GM23248 (cell line): ENCODE measurements at places on chromosomes 16 and 17. TPM values are rescaled to one million over a fixed set of nuclear protein-coding genes. Genes with fewer than 3 reads are reported as not detected.

DNA sequence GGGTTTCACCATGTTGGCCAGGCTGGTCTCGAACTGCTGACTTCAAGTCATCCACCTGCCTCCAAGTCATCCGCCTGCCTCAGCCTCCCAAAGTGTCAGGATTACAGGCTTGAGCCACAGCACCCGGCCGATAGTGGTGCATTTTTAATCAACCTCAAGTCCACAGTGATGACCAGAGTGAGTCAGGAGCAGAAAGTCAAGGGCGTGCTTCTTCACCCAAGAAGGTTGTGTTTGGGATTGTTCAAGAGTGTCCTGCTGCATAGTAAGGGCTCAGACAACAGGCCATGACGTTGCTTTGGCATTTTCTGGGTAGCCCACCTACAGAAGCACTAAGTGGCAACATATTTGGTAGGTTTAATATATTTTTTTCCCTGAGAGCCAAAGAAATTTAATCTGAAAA, 108.3 kb upstream of the FAM20A start:
- peak; percentile 22 for DNase-seq

The SLC38A10 gene
- 133 and 137 TPM in 2 replicates for total RNA-seq

GRCh38 chr16:72620348-72620747, 427.6 kb downstream of the ZFHX3 start:
- DNase-seq: no peak

DNA sequence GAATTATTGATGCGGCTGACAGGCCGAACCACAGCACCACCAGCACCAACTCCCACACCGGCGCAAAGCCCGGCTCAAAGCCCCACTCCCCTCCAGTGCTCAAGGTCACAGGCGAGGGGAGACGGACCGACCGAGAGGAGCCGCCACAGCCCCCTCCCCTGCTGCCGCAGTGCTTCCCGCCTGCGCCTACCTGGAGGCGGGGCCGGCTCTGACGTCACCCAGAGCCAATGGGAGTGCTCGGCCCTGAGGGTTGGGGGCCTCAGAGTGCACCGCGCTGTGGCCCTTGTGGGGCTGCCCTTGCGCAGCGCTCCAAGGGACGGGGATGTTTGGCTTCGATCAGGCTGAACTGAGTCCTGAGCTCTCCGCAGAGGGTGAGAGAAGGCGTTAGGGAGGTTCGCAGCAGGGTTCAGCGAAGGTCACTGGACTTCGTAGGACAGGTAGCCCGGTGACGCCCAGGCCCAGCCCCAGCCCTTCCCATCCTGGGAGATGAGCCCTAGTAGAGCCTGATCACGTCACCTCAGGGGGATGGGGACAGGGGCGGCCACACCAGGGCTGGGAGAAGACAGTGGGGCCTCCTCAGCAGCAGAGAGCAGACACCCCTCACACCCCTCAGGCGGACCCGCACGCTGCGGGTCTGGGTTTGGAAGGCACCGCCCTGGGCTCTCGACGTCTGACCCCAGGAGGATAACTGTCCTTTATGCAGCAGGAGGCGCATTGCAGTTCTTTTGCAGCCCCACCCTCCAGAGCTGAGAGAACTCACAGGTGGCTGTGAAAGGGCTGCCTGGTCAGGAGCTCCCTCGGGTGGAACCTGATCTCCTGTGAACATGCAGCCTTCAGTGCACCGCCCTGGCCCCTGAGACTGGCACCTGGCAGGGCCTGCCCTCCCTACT, 1.5 kb downstream of the NDRG4 start:
- peak; percentile 26 for DNase-seq

The SLC52A1 gene
- total RNA-seq: 0.22 TPM in 1 of 2 replicates, not detected in the other

The CDRT4 gene
- 3.8 and 23.3 TPM in 2 replicates for total RNA-seq

DNA sequence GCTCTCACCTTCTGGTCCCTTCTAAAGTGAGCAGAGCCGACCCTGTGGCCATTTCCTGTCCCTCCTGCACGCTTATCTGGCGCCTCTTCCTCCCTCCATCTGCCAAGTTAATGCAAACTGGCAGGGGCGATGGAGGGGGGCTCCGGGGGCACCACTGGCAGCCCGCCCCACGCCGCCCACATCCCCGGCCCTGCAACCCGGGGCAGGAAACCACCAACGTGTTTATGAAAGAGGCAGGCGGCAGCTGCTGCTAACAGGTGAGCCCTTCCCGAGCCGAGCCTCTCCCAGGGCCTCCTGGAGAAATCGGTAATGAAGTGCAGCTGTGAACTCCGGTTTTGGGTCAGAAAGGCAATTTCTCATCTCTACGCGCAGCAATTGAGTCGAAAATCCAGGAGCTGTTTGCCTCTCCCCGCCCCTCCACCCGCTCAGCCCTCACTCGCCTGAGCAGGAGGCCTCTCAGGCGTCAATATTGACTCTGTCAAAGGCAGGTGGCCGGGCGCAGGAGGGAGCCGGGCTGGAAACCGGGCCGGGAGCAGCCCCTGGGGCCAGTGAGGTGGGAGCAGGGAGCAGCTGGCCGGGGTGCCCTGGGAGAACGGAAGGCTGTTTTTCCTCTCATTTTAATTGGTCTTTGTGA, 164.4 kb upstream of the GSE1 start:
- DNase-seq: no peak

DNA sequence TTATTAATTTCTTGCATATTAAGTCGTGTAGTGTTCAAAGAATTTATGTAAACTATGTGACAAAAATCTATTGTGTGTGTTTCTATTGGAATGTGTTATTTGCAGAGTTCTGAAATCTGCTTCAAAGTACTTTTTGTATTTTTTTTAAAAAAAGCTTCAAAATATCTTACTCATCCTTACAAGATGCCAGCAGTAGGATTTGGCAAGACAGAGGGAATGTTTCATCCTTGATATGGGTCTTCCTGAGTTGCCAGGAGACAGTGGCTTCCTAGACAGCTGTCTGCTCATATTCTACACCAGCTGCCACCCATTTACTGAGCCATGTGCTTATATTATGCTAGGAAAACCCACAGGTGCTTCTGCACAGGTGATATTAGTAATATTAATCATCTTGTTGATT, 36.4 kb downstream of the EFCAB5 start:
- peak; percentile 90 for DNase-seq

DNA sequence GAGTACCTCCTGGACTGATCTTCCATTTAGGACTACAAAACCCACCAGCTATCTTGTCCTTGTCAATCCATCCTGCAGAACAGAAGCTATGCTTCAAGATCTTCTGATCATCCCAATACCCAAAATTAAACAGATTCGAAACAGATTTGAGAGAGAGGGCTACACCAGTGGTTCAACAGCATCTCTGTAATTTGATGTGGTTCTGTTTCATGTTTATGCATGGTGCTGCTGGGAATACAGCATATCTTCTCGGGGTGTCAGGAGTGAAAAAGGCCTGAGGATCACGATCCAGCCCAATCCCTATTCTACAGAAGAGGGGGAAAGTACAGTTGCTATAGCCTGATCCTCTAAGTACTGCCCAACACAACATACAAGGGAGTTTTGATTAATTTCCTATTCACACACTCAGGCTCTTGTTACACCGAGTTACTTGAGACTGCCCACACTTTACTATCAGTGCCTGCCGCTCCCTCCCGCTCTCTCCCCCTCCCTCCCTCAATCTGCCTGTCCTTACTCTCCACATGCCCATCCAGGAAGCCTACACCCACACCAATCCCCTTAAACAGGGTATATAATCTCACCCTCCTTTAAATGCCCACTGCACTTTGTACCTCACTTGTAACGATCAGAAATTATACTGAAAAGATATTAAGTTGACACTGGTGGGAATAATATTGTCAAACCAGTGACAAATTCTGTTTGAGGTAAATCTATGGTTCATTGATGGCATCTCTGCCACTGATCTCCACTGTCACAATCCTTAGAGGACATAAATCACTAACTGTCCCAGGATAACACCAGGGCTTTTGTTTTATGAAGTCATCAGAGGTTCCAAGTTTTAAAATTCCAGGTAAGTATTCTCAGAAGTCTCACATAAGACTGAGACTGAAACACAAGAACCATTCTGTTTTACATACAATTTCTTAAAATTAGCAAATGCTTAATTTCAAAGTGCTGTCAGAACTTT, 89.3 kb upstream of the PLEKHM1 start:
- DNase-seq: no peak

The FOXL1 gene
- 13.0 and 14.5 TPM in 2 replicates for total RNA-seq

DNA sequence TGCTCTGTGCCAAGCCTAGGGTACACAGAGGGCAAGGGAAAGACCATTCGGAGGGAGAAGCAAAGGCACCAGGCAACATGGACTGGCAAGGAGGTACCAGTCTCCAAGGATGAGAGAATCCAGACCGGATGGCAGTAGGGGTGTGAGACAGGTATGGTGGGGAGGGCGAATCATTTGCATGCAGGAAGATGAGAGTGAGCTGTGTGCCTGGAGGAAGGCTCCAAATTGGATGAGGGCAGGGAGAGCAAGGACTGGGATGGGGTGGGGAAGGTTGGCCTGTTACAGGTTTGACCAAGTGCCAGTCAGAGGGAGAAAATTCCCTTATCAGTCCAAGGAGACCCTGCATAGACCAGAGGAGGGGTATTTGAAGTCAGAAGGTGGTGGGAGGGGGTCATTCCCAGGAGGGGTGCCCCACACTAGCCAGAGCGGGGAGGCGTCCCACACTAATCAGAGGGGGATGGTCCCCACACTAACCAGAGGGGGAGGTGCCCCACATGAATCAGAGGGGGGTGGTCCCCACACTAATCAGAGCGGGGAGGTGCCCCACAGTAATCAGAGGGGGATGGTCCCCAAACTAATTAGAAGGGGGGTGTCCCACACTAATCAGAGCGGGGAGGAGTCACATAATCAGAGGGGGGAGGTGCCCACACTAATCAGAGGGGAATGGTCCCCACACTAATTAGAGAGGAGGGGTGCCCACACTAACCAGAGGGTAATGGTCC, 737 bp downstream of the CANT1 start:
- no peak for DNase-seq

DNA sequence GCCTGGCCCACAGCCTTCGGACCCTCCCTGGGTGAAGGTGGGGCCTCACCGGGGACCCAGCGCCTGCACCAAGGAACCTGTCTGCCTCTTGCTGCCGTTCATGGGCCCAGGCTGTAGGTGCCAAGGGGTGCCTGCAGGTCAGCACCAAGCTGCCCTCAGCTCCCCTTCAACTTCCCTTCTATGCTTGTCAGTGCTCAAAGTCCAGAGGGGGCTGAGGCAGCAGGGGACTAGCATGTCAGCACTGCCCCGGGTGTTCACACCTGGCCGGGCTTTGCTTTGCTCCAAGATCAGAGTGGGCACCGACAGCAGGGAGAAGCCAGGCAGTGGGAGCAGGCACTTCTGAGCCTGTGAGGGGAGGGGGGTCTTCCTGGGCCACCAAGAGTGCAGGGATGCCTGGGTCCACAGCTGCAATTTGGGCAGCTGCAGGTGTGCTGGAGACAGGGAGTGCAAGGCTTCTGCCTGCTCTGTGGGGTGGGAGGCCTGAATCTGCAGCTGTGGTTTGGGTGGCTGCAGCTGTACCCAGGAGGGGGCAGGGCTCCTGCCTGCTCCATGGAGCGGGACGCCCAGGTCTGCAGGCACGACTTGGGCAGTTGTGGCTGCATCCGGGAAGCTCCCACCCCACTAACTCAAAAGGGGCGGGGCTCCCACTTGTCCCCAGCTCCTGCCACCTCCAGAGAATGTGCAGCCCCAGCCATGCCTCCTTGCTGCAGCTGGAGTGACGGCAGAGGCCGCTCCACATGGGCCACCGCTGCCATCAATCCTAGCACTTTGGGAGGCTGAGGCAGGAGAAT, 27.6 kb upstream of the PRM1 start:
- no peak for DNase-seq

DNA sequence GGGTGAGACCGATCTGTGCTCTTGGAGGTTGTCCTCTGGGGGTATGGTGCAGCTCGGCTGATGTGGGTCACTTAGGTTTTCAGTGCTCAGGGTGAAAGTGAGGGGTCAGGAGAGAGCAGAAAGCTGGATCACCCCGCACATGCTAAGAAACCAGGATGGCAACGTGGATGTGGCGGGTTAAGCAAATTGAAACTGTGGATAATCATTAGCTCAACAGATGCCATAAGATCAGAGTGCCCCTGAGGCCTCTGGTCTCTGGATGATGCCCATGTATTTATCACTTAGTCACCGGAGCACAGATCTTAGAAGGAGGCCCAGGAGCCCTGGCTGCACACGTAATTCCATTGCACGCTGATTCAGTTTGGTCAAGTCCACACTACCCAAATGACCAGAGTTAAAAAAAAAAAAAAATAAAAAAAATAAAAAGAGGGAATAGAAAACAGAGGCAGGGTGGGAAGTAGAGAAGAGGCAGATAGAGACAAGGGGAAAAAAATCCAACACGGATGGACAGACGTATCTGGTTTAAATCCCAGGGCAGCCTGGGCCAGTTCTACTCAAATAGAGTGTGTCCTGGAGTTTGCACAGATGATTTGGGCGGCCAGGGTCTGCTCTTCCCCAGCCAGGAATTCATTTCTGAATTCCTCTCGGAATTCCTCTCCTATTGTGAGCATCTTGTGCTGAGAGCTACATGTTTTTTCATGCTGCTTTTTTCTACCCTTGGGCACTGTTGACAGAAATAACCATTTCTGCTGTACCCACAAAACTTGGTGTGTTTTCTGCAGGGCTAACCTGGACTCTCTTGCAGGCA, 378.3 kb downstream of the CPPED1 start:
- DNase-seq: no peak

The ZFHX3 gene
- total RNA-seq: 2.7 and 3.9 TPM in 2 replicates

DNA sequence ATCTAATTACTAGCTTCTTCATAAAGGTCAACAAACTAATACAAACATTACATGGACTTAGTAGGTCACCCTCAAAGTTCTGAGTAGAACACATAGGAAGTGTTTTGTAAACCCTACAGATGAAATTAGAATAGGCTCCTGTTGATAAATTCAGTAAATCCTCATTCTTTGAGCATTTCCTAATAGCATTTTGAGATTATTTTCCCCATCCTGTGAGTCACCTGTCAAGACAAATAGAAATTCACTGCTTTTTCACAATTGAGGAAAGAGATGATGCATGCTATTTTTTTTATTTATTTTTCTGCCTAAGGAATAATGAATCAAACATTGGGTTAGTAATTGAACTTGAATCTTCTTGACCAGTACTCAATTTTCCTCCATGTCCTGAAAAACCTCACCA, 666.7 kb upstream of the GOT2 start:
- peak; percentile 3 for DNase-seq

DNA sequence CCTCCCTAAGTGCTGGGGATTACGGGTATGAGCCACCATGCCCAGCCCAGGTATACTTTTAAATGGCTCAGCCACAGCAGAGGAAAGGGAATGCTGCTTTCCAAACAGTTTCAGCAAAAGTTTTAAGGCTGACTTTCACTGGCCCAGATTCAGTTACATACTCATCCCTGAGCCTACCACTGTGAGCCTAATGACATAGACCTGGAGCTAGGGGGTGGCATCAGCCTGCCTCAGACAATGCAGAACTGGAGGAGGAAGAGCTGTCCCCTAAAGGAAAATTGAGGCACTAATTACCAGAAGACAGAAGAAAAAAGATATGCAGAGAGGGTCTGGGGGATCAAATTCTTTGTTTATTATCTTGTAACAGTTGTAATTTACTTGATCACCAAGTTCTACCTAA, 43.9 kb downstream of the HS3ST4 start:
- no peak for DNase-seq
